ENCODE measurements at places on chromosomes 1 and 21. TPM values are rescaled to one million over a fixed set of nuclear protein-coding genes. Genes with fewer than 3 reads are reported as not detected.

The NPHS2 gene
- total RNA-seq, result not detected

- DNase-seq, result no peak
These were observed 583.0 kb upstream of the PKN2 start for GRCh38 chr1:88101041-88101440.

The UBIAD1 gene
- 12.6 TPM for total RNA-seq

DNA sequence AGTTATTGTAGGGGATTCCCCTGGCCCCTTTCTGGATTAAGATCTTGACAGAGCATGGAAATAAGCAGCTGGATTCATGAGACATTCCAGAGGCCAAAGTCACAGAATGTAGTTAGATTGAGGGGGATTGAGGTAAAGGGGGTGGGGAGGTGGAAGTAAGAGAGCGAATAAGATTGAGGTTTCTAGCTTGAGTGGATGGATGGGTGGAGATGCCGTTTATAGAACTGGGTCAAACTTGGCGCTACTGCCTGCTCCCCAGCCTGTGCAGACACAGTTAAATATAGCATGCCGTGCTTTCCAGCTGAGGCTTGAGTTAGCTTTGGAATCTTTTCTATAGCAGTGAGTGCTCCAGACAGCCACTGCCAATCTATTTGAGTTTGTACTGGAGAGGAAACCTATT is 85.7 kb downstream of the DYRK1A start:
- no peak for DNase-seq

The TARDBP gene
- total RNA-seq, result 147 TPM

The SMYD2 gene
- total RNA-seq, result 23.4 TPM

The TAGLN2 gene
- total RNA-seq, result 264 TPM

The TNFSF4 gene
- total RNA-seq, result 0.82 TPM

DNA sequence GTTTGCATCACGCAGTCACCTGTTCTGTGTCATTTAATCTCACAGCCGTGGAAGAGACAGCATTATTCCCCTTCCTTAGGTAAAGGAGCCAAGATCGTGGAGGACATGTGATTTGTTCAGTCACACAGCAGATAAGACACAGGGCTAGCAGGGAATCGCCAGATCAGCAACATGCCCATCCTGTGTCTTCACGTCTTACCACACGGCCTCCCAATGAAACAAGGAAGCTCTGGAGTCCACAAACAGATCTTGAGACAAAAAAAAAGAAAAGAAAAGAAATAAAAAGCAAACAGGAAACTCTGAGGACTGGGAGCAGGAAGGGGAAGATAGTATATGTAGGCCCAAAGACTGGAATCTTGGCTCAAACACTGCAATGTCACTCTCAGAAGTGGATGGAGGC is 155.3 kb downstream of the ADSS2 start:
- DNase-seq, result no peak

Data from mucosa of descending colon (tissue), 3 donors.